ENCODE measurements at places on chromosomes 16 and 17. TPM values are rescaled to one million over a fixed set of nuclear protein-coding genes. Genes with fewer than 3 reads are reported as not detected.

The ZPBP2 gene
- not detected for total RNA-seq

The ABCA5 gene
- 40.6 TPM for total RNA-seq

The ACD gene
- total RNA-seq: 18.3 TPM

DNA sequence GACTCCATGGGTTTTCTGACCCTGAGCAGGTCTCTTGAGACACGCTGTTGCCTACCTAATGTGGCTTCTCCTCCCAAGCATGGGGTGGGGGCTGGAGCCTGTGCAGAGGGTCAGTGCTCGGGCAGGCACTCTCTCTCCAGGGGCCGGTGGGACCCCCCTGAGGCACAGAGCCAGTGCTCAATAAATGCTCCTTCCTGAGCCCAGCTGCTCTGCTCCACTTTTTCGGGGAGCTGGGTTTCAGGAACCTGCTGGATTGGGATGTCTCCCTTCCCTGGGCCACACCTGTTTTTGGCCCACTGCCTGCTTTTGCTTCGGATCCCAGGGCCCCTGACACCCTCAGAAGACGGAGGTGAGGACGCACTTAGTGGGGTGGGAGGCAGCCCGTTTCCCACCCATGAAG, 1.3 kb upstream of the TRIM65 start:
- DNase-seq: no peak

DNA sequence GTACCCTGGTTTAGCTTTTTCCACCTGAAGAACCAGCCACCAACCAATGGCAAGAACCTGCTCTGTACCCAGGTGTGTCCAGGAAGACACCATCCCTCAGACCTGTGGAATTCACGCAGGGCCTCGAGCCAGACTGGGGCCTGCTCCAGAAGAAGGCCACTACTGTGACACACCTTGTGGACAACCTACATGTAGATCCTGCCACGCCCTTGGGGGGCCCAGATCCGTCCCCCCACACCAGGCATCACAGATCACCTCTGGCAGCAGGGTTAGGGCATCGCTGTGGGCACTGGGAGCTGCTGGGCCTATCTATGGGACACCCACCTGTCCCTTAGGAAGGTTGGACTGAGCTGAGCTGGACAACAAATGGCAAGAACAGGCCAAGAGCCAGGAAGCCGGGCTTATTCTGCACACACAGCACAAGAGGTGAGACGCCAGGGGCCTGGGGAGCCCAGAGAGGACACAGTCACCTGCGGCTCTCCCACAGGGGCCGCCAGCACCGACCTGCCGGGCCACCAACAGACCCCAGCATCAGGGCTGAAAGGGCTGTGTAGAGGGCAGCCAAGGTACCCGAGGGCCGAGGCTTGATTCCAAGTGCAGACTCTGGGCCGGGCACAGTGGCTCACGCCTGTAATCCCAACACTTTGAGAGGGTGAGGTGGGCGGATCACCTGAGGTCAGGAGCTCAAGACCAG, 7.7 kb downstream of the FAAP100 start:
- DNase-seq: no peak

GRCh38 chr17:43329183-43329582, 69.6 kb upstream of the ARL4D start:
- no peak for DNase-seq

Measured in SK-MEL-5 (cell line).